ENCODE measurements at places on chromosomes 2 and 18. TPM values are rescaled to one million over a fixed set of nuclear protein-coding genes. Genes with fewer than 3 reads are reported as not detected.

Gene RAB10
- total RNA-seq, result 180 TPM

Gene SALL3
- 0.44 TPM for total RNA-seq

Gene TLK1
- total RNA-seq, result 69.6 TPM

Gene TTR
- 0.55 TPM for total RNA-seq

Gene PSD4
- 55.1 TPM for total RNA-seq

Gene PPP1R1C
- total RNA-seq, result 2.0 TPM

Gene ATOH8
- 21.8 TPM for total RNA-seq

Gene FBXO15
- 2.2 TPM for total RNA-seq

DNA sequence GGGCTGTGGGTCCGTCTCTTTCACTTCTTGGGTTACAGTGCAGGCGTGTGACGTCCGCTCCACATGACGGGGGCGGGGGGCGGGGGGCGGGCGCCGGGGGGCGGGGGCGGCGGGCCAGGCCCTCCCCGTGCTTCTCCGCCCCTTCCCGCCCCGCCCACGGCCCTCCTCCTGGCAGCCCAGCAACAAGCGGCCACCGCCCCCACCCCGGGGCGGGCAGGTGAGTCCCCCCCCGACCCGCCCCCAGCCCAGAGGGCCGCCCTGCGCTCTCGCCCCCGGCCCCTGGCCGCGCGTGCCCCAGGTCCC, 3.6 kb downstream of the ZNF516 start:
- DNase-seq, result peak; percentile 81

DNA sequence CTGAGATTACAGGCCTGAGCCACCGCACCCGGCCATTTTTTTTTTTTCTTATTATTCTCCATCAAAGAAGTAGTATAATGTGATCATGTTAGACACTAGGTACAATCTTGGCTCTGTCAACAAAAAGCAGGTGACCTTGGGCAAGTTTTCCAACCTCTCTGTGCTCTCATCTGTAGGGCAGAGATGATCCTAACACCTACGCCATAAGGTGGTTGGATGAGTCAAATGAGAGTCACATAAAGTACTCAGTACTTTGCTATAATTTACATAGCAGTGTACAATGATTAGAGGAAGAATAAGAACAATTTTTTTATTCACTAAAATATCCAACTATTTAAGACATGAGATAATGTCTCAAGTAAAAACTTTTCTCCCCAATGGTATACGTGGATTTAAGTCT, 128.6 kb downstream of the TGIF1 start:
- DNase-seq, result no peak

- no peak for DNase-seq
These were observed 16.8 kb downstream of the COBLL1 start for GRCh38 chr2:164824872-164825271.

DNA sequence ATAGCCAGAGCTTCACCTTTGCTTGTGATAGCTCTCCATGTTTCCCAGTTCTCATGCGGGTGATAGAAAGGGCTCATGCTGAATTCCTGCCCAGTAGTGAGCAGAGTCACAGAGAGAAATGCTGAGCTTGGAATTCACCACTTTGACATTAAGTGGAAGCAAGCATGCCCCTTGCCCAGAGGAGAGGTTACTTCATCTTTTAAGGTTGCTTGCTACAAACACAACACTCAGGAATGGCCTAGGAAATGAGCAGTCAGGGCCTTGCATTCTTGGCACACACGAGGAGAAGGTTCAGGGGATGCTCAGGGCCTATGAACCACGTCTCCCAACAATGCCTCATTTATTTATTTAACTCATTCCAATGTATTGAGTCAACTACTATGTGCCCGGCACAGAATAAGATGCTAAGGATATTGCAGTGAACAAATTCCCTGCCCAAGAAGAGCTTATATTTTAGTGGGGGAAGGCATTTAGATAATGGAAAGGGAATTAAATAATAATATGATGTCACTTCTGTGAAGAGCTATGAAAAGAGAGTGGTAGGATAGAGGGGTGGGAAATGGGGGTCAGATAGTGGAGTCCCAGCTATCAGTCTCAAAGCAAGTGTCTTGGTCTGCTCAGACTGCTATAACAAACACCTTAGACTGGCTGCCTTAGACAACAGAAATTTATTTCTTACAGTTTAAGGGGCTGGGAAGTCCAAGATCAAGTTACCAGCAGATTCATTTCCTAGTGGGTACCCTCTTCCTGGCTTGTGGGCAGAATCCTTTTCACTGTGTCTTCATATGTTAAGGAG, 42.1 kb downstream of the DDX18 start:
- DNase-seq, result no peak

DNA sequence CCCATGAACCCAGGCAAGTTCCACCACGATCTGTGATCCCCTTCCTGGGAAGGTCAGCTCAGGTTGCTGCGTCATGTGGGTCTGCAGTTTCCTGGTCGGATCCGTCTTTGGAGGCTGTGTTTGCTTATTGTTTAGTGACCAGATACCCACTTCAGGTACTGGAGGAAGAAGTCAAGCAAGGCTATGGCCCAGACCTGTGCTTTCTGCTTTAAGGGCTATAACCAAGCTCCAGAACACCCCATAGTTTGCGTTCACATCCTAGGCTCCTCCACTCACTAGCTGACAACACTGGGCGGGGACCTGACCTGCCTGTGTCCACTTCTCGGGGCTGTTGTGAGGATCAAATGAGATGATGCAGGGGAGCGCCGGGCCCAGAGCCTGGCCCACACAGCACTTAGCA, 44.0 kb downstream of the MAL start:
- no peak for DNase-seq

GRCh38 chr18:35851286-35851970, 121.1 kb upstream of the RMP24 start:
- DNase-seq, result peak; percentile 5

DNA sequence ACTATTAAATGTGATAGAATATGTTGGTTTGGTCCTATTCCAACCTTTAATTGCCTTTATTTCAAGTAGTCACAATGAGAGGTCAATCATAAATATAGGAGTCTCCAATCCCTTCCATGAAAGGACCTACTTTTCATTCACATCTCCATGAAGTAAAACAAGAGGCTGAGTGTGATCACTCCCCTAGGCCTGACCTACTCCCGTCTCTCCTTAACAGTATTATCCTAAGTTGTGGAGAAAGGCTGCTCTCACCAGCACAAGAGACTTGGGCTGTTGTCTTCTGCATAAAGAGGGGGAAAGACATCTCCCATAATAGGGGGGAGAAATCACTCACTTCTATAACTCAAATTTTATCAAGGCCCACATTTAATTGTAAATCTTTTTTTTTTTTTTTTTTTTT, 105.4 kb downstream of the SOS1 start:
- no peak for DNase-seq

DNA sequence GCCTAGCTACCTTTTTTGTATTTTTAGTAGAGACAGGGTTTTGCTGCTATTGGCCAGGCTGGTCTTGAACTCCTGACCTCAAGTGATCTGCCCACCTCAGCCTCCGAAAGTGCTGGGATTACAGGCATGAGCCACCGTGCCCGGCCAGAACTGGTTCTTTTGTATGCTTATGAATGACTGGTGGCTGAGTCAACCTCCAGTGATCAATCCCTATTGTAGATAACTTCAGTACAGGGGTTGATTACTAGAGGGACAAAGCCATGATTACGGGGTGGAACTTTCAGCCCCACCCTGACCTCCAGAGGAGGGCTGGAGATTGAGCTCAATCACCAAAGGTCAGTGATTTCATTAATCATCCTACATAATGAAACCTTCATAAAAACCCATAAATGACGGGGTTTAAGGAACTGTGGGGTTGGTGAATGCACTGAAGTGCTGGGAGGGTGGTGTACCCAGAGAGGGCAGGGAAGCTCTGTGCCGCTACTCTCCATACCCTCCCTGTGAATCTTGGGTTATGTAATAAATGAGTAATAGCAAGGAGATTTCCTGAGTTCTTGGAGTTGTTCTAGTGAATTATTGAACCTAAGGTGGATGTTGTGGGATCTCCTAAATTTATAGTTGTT, 281.8 kb upstream of the CXCR4 start:
- DNase-seq, result no peak

DNA sequence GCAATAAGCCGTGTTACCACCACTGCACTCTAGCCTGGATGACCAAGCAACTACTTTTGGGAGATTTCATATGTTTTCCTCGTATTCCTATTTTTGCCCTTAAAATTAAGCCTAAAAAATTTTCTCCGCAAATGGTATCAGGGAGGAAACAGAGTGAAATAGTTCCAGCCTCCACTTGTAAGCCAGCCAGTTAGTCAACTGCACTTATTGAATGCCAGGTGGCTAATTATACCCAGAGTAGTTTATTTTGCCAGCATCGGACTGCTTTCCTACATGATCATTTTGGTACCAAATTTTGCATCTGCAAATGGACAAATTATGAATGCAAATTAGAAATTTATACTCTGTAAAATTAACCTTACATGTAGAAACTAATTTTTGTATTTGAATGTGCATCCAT, 90.2 kb upstream of the ARHGAP28 start:
- no peak for DNase-seq

- peak; percentile 19 for DNase-seq
These were observed 247.5 kb downstream of the TFCP2L1 start for GRCh38 chr2:121037480-121037879.

DNA sequence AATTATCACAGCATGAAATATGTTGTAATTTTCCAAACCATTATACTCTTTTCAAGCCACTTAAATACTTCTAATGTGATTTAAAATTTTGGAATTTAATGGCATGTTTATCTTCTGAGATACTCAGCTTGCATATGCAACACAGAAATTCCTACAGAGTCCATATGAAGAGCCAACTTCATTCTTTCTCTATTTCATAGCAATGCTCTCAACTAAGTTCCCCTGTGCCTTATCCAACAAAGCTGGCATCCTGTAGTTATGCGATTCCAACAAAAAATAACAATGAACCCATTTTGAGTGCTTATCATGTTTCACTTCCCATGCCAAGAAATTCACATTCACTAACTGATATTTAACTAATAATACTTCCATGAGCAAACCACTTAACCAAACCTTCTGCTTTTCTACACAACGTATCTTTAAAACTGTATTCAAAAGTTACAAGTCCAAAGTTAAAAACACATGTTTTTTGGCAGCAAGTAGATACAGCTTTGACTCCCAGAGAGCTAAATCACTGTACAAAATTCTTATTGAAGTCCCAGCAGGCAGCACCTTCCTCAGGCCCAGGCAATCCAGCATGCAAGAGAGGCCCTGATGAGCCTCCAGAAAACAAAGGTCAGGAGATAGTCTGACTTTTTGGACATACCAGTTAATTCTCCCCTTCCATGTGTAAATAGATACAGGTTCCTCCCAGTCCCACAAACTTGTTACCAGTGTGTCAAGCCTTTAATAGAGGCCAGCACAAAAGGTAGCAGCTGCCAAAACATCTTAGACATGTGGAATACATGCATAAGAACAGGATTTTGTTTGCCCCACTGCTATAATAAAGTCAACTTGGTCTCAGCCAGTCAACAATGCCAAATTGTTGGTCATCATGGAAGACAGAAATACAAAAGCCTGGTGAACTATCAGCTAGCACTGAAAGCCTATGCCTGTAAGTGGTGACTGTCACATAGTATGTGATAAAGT, 113.1 kb upstream of the WDR75 start:
- no peak for DNase-seq

GRCh38 chr2:188569431-188570165, 277.9 kb downstream of the GULP1 start:
- DNase-seq, result no peak

- DNase-seq, result no peak
These were observed 35.4 kb downstream of the CACNB4 start for GRCh38 chr2:152063325-152063924.

- DNase-seq, result no peak
These were observed 9.3 kb downstream of the SEC11C start for GRCh38 chr18:59149007-59149406.

Data from ureter (tissue), 1 donor.